ENCODE measurements at places on chromosomes 1 and 21.
A peak's percentile ranks its signal among the peaks of the same experiment; 100 is the strongest.

DNA sequence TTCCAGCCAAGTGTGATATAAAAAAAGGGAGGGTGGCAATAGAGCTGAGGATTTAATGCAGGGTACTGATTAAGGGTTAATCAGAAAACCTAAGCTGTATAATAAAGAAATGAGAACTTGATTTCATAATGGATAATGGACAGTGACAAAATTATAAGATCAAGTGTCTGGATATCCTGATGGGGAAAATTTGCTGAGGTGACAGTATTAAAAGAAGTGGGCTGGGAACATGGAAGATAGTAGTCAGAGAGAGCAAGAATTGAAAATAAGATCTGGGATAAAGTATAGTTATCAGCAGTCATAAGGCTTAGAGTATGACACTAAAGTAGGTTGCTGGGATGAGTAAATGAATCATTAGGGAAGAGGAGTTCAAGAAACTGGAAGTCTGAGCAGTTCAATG lies 627.3 kb upstream of the RGS18 start:
- no peak for DNase-seq

GRCh38 chr1:50959303-50959912 lies 659 bp downstream of the FAF1 start:
- DNase-seq, result no peak

- no peak for DNase-seq
These were observed 12.3 kb upstream of the PHC2 start for GRCh38 chr1:33443080-33443704.

DNA sequence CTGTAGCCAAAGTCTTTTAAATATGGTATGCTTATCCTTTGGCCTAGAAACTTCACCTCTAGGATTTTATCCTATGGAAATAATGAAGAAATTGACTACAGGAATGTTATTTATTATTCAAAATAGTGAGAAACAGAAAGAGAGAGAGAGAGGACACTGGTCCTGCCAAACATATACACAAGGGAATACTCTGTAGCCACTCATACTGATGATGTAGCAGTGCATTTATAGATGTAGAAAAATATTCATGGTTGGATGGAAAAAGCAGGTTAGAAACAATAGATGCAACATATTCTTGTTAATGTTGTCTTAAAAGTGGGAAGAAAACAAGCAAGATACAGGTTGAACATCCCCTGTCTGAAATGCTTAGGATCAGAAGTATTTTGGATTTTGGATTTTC lies 22.2 kb upstream of the EPHB2 start:
- DNase-seq, result no peak

DNA sequence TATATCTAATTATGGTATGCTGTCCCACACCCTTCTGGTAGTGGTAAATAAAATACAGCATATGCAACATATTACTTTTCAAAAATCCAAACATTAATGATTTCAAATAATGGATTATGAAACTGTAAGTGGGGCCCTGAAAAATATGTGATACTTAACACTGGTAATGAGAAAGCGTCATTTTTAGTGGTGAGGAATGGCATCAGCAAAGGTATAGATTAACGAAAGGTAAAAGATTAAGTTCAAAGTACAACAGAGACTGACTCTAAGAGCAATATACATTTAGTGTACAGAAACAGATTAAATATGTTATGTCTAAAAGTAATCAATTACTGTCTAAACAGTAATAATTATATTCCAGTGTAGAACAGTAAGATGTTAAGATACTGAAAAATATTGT lies 194.1 kb downstream of the COL24A1 start:
- no peak for DNase-seq

GRCh38 chr1:184568148-184568547 lies 181.3 kb downstream of the C1orf21 start:
- no peak for DNase-seq

GRCh38 chr1:44723064-44723463 lies 7.9 kb downstream of the RNU5D-1 start:
- no peak for DNase-seq

DNA sequence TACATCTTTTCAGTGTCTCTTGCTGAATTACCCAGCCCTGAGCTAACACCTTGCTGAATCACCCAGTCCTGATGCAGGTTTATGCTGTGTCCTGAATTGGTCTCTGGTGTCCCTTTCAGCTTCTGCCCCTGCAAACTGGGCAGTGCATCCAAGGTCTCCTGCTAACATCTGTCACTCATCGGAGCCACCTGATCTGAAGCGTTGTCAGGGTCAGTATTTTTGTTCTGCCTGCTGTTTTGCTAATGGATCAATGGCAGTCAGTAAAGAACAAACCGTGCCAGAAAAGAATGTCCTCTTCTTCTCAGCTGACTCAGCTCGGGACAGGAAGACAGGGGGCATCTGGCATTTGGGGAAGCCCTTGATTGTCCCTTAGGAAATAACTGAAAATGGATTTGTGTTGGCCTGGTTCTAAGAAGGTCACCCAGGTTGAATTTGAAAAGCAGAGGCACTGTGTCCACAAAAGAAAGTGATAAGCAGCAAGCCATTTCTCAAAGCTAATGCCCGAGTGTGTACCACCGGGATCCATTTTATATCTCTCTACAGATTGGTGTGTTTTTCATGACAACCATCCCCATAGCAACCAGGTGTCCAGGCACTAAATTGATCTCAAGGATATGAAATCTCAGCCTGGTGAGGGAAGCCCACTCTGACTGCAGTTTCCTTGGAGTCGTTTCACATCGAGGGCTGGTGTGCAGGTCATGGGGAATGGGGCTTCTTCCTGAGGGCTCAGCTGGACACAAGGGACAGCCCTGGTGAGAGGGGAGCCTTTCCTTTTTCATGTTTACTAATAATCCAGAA lies 109.7 kb upstream of the IRF2BP2 start:
- DNase-seq, result no peak

GRCh38 chr21:26846036-26846931 lies 1.1 kb upstream of the ADAMTS1 start:
- DNase-seq, result no peak

DNA sequence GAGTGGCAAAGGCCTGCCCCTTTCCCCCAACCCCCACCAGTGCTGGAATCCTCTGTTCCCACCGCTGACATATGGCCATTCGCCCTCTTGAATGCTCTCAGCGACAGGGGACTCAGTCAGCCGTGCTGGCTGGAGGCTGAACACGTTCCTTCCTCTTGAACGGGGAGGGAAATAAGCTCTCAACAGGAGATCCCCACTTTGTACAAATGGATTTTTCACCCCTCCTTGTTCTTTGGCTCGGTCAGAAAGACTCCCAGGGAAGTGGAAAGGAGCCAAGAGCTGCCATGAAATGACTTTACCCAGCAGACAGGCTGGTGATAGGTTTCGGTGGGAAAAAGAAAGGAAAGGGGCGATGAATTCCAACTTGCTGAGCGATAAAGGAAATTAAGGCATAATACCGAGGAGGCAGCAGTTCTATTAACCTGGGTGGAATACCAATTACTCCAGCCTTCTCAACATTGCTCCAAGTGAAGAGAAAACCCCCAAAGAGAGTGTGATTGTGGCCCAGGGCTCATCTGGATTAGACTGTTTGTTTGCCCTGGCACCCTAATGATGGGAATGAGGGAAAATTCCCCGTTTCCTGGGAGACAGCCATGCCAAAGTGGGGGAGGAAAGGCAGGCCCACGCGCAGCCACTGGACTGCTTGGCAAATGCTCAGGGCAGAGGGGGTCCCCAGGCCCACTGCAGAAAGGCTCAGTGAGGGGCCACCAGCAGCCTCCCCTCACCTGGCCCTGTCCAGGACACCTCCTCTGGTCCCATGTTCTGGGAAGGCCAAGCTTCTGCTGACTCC lies 23.9 kb downstream of the LRP8 start:
- DNase-seq, result no peak

DNA sequence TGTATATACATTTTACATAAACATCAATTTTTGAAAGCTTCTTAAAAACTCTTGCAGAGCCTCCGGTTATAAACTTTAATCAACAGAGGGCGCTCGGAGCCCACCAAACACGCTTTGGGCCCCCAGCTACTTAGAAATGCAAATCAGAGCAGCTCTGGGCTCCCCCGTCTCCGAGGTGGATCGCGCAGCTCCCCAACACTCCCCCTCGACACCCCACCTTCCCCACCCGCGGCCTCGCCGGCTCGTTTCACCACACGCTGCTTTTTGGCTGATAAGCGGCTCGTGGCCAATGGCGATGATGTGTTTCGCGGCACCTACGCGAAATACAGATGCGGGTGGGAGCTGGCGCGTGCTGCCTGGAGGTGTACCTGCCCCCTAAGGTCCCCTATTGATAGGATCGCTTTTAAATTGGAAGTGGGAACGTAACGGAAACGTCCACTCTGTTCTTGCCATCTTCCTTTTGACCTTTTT lies 1.7 kb upstream of the KIF26B start:
- no peak for DNase-seq

GRCh38 chr1:203369666-203370065 lies 18.7 kb upstream of the FMOD start:
- DNase-seq, result no peak

DNA sequence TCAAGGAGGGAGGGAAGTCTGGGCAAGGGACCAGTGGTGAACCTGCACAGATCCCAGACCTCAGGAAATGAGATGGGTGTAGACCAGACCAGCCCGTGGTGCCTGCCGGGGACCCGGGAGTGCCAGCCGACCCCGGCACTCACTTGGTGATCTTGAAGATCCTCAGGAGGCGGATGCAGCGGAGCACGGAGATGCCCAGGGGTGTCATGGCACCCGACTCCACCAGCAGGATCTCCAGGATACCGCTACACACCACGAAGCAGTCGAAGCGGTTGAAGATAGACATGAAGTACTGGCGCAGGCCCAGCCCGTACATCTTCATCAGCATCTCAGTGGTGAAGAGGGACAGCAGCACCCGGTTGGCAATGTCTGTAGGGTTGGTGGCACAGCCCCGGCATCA lies 34.5 kb downstream of the CACNA1S start:
- no peak for DNase-seq

DNA sequence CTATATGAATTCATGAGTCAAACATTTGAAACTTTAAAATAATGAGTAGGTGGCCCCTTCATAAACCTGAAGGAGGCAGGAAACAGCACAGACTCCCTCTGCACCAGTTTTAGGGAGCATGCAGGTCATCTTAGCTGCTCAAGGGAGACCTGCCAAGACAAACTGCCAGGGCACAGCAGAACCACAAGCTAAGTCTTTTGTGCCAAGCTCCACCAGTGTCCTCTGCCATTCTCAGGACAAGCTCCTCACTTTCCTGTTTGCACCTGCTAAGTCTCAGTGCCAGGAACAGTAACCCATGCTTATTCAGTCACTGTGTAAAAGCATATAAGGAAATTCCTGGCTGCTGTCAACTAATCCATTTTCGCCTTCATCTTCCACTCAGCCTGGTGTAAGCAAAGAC lies 368.9 kb downstream of the SEC16B start:
- no peak for DNase-seq

DNA sequence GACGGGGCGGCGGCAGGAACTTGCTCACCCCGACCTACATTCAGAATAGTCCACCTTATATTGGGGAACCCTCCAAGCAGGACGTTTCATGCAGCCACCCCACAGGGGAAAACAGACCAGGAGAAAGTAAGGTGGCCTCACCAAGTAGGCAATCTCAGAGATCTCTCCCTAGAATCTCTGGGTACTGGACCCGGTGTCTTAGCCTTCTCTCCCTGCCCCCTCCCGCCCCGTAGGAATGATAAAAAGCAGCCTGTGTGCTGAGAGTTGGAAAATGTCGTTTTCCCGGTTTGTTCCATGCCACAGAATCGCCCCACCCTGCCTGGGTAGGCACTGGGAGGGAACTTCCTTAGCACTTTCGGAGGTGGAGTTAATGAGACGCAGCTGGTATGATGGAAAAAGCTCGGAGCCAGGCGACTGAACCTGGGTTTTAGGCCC lies 789 bp upstream of the PTPN14 start:
- peak; percentile 58 for DNase-seq

- no peak for DNase-seq
These were observed 51.7 kb upstream of the AJAP1 start for GRCh38 chr1:4602462-4603294.

GRCh38 chr1:57984277-57984676 lies 560.4 kb upstream of the DAB1 start:
- no peak for DNase-seq

GRCh38 chr1:93448292-93448982 lies 519 bp downstream of the FNBP1L start:
- no peak for DNase-seq

- DNase-seq, result no peak
These were observed 102.4 kb downstream of the CACHD1 start for GRCh38 chr1:64572222-64572900.

DNA sequence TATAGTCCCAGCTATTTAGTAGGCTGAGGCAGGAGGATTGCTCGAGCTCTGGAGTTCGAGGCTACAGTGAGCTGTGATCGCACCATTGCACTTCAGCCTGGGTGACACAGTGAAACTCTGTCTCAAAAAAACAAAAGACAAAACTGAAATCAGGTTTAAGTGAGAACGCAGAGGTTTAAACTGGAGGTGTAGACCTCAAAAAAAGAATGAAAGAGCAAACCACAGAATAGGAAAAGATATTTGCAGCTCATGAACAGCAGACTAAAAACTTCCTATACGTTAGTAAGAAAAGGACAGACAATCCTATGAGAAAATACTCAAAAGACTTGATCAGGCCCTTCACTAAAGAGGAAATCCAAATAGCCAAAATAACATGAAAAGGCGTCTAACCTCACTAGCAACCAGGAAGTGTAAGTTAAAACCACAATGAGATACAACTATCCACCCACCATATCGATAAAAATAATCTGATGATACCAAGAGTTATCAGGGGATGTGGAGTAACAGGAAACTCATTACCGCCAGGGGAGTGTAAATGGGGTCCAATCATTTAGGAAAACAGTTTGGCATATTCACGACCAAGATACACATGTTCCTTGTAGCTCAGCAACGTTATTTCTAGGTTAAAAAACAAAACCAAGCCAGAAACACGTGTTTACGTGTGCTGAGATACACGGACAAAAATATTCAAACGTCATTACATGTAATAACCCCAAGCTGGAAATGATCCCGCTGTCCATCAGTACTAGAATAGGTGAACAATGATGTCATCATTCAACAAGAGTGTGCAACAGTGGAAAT lies 9.8 kb downstream of the TNFRSF9 start:
- no peak for DNase-seq

DNA sequence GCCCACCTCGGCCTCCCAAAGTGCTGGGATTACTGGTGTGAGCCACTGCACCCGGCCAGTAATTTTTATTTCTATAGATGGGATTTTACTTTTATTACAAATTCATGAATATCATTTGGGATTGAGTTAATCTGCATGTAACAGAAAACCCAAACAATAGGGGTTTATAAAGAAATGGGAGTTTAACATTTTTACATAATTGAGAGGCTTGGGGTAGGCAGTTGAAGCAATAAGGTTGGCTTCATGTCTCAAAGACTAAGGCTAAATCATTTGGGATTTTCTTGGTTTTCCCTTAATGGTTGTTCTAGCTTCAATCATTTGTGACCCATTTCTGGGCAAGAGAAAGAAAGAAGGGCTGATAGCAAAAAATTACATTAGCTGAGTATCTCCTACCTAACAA lies 118.7 kb upstream of the FOXD3 start:
- no peak for DNase-seq
